ENCODE measurements at places on chromosomes 5 and 9.

GRCh38 chr5:25006734-25007133 lies 362.0 kb upstream of the CDH10 start:
- DNase-seq: no peak

GRCh38 chr5:32707418-32707997 lies 3.6 kb upstream of the NPR3 start:
- no peak for DNase-seq

DNA sequence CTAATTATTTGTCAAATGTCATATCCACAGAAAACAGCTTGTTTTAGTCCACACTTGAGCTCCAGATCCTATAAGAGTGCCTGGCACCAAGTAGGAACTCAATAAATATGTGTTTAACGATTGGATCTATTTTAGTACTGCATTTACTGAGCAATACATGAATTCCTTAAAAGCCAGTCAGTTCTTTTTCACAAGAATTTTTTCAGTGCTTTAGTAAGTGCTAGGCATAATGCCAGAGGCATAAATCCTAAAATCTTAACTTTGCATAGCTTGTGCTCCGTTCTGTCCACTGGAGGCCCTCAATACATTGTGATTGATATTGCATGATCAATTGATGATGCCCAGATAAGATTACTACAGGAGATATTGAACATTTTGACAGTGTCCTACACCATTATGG lies 67.3 kb upstream of the PCSK5 start:
- DNase-seq: no peak

- no peak for DNase-seq
Observed at GRCh38 chr9:37839496-37840461, 39.2 kb downstream of the DCAF10 start.

GRCh38 chr9:136055715-136056545 lies 39.2 kb downstream of the NACC2 start:
- no peak for DNase-seq

DNA sequence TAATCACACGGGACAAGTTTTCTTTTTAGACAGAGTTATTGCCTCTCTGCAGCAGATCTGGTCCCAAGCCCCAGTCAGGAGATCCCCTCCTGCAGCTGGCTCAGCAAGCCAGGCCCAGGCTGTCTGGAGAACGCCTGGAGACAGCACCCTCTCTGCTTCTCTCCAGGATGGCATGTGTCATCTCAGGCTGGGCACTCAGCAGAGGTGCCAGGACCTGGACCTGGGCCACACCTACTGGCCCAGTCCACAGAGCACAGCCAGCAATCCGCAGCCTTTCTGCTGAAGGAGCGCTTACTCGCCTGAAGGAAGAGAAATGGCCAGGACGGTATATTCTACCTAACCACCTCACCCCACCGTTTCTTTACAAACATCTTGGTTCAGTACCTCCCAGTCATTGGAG lies 4.7 kb upstream of the TBC1D9B start:
- DNase-seq: no peak

- DNase-seq: no peak
Observed at GRCh38 chr9:133629221-133630110, 6.7 kb upstream of the DBH start.

DNA sequence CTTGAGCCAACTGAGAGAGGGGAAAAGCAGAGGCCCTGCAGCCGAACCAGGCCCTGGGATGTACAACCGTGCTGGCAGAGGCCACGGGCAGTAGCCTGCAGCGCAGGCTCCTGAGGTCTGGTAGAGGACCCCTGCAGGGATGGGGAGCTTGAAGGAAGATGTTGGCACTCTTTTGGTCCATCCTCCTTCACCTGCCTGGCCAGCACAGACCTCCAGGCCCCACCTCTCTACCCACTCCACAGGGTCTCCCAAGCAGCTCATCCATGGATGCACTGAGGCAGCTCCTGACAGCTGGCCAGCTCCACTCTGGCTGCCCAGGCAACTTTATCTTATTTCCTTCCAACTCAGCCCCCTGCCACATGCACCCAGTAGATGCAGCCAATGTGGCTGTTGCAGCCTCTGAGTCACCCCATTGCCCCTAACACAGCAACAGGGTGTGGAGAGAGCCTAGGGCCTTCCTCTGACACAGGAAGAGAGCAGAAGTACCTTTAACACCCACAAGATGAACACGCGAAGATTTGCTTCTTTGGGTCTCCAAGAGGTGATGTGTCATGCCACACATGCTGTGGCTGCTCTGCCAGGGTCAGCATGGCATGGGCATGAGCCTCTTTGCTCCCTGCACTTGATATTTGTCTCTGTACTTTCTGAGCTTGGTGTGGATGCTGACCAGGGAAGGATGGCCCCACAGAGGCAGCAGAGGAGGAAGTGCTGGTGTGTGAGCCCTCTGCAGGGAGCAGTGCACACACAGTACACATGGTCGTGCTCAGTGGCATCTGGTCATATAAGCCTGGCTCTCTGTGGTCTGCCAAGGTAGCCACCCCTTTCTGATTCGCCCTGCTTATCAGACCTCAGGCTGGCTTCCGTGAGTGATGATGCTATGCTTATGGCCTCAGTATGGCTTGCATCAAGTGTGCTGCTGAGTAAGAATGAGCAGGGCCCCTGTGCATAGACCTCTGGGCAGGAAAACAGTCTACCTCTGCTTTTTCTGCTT lies 117.2 kb downstream of the NRG2 start:
- peak; percentile 35 for DNase-seq

GRCh38 chr5:44714871-44715561 lies 93.7 kb upstream of the MRPS30 start:
- no peak for DNase-seq
